Liver (tissue), 10 donors: ENCODE measurements at places on chromosomes 5 and 9.

GRCh38 chr9:9215050-9215449 is 1397.8 kb downstream of the PTPRD start:
- no peak for DNase-seq
- no peaks in the 10 kb centered on the region for H3K4me1 ChIP-seq
- H3K27ac ChIP-seq, result no peak overlapping the region
- H3K36me3 ChIP-seq, result no peaks in the 10 kb centered on the region
- H3K4me3 ChIP-seq, result no peak overlapping the region
- no peaks in the 10 kb centered on the region for H3K27me3 ChIP-seq

- H3K4me1 ChIP-seq, result peaks cover 8% of the 10 kb centered on the region
- DNase-seq, result no peak
- peaks cover 3% of the 10 kb centered on the region for H3K36me3 ChIP-seq
- no peaks in the 10 kb centered on the region for H3K27me3 ChIP-seq
Measured at GRCh38 chr9:70259512-70259802, 679 bp downstream of the SMC5 start.

- no peaks in the 10 kb centered on the region for H3K4me1 ChIP-seq
- H3K27ac ChIP-seq, result peak overlapping the region; percentile 95
- DNase-seq, result no peak
- peak overlapping the region; percentile 98 for H3K4me3 ChIP-seq
Measured at GRCh38 chr5:163502521-163502920, 2.9 kb upstream of the MAT2B start.

DNA sequence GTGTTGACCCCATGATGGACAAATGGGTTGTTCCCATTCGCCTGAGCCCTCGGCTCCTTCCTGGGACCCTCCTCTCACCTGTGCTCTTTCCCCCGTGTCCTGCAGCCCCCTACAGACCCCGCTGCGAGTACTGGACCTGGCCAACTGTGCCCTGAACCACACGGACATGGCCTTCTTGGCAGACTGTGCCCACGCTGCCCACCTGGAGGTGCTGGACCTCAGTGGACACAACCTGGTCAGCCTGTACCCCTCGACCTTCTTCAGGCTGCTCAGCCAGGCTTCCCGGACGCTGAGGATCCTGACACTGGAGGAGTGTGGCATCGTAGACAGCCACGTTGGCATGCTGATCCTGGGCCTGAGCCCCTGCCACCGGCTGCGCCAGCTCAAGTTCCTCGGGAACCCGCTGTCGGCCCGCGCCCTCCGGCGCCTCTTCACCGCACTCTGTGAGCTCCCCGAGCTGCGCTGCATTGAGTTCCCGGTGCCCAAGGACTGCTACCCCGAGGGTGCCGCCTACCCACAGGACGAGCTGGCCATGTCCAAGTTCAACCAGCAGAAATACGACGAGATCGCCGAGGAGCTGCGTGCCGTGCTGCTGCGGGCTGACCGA is 3.4 kb downstream of the LRRC14B start:
- no peaks in the 10 kb centered on the region for H3K36me3 ChIP-seq
- no peak overlapping the region for H3K27ac ChIP-seq
- H3K27me3 ChIP-seq, result no peaks in the 10 kb centered on the region
- no peak overlapping the region for H3K4me3 ChIP-seq
- DNase-seq, result no peak

GRCh38 chr5:82164977-82165713 is 113.0 kb downstream of the RPS23 start:
- peaks cover 1% of the 10 kb centered on the region for H3K4me1 ChIP-seq
- no peak overlapping the region for H3K4me3 ChIP-seq
- H3K27me3 ChIP-seq, result no peaks in the 10 kb centered on the region
- DNase-seq, result no peak

GRCh38 chr5:74413403-74414048 is 227.0 kb downstream of the ENC1 start:
- no peak overlapping the region for H3K27ac ChIP-seq
- H3K27me3 ChIP-seq, result no peaks in the 10 kb centered on the region
- no peak for DNase-seq
- H3K36me3 ChIP-seq, result no peaks in the 10 kb centered on the region
- peaks cover 4% of the 10 kb centered on the region for H3K4me1 ChIP-seq
- no peak overlapping the region for H3K4me3 ChIP-seq

DNA sequence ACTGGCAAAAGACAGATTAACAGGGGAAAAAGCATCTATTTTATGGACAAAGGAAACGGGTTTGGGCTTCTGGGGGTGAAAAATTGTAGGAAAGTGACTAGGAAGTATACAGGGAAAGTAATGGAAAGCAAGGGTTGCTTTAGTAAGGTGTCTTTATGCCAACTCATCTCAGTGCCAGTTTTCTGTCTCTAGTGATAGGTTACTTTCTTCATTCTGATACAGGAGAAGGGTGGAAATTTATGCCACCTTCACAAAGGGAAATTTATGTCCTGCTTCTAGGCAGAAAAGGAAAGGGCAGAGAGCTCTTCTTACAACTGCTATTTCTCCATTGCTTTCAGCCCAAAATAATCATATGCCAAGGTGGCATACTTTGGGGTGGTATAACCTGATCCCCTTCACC is 20.1 kb upstream of the ERMP1 start:
- no peaks in the 10 kb centered on the region for H3K27me3 ChIP-seq
- no peak overlapping the region for H3K27ac ChIP-seq
- no peaks in the 10 kb centered on the region for H3K36me3 ChIP-seq
- no peak overlapping the region for H3K4me3 ChIP-seq
- no peaks in the 10 kb centered on the region for H3K4me1 ChIP-seq

DNA sequence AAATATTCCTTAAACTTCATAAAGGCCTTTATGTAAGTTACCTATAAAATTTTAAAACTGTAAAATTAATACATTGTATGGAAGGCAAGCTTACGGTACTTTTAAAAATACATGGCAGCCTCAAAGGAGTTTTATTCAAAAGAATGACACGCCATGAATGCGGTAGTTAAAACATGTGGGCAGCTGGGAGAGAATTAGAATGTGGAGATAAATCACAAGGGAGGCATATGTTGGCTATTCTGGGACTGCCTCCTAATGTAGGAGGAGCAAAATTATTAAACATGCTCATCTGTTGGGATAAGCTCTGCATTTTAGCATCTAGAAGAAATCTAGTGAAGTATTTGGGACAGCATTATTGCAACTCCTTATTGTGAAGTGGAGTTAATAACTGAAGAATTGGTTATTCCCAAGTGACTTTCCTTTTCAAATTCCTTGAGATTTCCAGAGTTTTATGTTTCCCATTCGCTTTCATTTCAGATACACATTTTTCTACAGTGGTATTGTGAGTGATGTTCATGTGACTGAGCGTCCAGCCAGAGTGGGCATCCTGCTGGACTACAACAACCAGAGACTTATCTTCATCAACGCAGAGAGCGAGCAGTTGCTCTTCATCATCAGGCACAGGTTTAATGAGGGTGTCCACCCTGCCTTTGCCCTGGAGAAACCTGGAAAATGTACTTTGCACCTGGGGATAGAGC is 109.4 kb downstream of the CMYA5 start:
- H3K27ac ChIP-seq, result no peak overlapping the region
- H3K36me3 ChIP-seq, result peaks cover 2% of the 10 kb centered on the region
- no peak for DNase-seq

DNA sequence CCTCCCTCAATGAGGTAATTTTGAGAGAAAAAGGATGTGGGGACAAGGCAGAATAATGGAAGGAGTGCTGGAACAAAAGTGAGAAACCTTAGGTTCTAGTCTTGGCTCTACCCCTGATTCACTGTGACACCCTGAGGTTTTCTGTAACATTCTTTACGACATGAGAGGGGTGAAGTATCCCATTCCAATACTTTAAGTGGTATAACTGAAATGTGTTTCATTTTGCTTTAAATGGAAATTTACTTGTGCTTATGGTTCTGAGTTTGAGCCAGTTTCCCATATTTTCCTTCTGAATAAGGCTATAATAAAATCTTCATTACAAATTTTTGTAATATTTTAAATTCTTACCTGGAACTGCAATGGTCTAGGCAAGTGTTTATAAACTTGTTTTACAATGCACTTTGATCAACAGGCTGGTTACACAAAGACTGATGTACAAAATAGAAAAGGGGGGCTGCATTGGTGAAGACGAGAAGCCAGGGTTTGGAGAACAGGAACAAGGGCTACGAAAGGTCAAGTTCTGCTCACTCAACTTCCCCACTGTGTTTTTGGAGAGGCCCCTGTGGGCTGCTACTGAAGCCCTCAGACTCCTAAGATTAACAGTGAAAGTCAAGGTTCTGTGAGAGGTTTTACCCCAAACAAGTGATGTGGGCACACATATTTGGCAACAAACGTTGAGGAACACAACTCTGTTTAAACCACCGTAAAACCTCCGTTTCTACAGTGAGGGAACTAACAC is 171.9 kb upstream of the ELL2 start:
- no peak overlapping the region for H3K4me3 ChIP-seq
- H3K4me1 ChIP-seq, result peaks cover 2% of the 10 kb centered on the region
- no peaks in the 10 kb centered on the region for H3K27me3 ChIP-seq
- no peaks in the 10 kb centered on the region for H3K36me3 ChIP-seq
- H3K27ac ChIP-seq, result no peak overlapping the region

DNA sequence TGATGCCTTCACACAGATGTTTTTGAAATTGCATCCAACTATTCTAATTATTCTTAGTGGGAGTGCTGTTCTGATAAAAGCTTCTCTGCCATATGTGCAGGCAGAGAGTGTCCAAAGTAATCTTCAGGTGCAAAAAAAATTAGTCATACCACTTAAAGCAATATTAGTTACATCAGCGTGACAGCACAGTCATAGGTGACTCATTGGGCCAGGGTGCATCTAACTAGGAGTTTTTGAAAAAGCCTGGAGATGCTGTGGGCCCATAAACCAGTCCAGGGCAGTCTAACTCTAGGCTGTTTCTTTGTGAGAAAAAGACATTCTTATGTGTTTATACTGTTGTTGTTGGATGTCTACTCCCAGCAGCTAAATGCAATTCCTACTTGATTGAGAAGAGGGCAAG is 33.0 kb upstream of the C6 start:
- H3K27me3 ChIP-seq, result no peaks in the 10 kb centered on the region
- H3K4me1 ChIP-seq, result no peaks in the 10 kb centered on the region
- H3K4me3 ChIP-seq, result no peak overlapping the region
- no peak overlapping the region for H3K27ac ChIP-seq
